C1 segment of cervical spinal cord (tissue), 14 donors: ENCODE measurements at places on chromosomes 16 and 17.
A peak's percentile ranks its signal among the peaks of the same experiment; 100 is the strongest.

- DNase-seq: no peak
Measured at GRCh38 chr16:54430491-54431030, 144.0 kb upstream of the IRX3 start.

- DNase-seq: no peak
Measured at GRCh38 chr17:17795296-17795695, 41.5 kb downstream of the SREBF1 start.

DNA sequence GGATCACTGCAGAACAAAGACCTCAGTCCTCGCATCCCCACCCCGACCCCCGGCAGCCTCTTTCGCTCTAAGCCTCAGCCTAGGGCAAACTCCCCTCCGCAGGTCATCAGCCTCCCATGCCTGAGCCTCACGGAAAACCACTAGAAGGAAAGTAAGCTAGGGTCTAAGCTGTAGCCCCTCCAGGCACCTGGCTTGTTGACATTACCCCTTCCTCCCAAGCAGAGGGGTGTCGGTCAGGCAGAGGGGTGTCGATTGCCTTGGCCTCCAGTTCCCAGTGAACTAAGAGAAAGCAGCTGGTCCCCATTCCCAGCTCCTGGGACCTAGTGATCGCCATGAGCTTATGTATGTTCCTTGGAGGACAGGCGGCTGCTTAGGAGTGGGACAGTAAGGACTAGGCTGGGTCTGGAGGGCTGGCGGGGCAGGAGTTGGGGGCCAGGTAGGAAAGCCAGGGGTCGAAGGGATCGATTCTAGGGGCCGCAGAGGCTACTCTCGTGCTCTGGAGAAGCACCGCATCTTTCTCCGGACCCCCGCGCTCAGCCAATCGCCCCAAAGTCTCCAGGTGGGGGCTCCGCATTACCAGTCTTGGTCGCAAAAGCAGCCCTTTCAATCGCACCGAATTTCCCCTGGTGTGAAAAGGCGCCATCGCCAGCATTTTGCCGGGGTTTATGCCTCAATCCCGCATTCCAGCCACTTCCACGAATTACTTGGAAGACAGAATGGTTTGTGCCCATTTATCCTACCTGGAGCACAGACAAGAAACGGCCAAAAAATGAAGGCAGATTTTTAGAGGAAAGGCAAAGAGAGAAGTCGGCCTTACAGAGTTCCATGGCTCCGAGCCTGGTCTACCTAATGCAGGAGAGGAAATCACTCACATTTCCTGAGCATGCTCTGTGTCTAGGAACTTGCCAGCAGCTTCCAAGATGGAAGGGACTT lies 21.3 kb upstream of the HOXB13 start:
- no peak for DNase-seq

- no peak for DNase-seq
Measured at GRCh38 chr17:45790296-45790922, 6.3 kb downstream of the CRHR1 start.

GRCh38 chr17:2416010-2416734 lies 15.3 kb upstream of the MNT start:
- DNase-seq: peak; percentile 54

- no peak for DNase-seq
Measured at GRCh38 chr17:60971515-60972369, 294.1 kb downstream of the BCAS3 start.

- DNase-seq: no peak
Measured at GRCh38 chr16:22861580-22861979, 47.6 kb downstream of the HS3ST2 start.

GRCh38 chr17:60832151-60832585 lies 154.5 kb downstream of the BCAS3 start:
- DNase-seq: no peak

DNA sequence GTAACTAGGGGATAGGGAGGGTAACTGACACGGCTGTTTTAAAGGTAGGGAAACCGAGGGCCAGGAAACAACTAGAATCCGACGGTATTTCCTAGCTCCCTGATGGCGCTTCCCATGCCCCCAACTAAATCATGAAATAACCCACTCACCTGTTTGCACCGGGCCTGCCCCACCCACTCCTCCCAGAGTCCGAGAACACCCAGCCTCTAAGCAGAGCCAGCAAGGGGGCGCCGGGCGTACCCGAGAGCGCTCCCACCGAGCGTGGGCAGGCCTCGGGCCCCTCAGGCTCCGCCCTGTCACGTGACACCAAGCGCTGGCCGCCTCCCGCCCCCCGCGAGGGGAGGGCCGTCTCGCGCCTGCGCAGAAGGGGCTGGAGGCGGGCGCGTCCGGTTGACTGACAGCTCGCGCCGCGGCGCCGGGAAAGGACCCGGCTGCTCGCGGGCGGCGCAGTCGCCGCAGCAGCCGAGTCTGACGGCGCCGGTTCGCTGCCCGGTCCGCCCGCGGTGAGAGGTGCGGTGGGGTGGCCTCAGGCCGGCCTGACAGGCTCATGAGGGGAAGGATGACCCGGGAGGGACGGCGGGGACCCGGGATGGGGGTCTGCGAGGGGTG lies at the start of gene KIAA0513:
Gene KIAA0513, plus strand, starts transcription at position 447 of the 609 bp plus-strand sequence. CDS start 39,277 bp downstream, outside the sequence.
- peak; percentile 92 for DNase-seq

GRCh38 chr17:4636474-4637100 lies 4.9 kb downstream of the ALOX15 start:
- no peak for DNase-seq

DNA sequence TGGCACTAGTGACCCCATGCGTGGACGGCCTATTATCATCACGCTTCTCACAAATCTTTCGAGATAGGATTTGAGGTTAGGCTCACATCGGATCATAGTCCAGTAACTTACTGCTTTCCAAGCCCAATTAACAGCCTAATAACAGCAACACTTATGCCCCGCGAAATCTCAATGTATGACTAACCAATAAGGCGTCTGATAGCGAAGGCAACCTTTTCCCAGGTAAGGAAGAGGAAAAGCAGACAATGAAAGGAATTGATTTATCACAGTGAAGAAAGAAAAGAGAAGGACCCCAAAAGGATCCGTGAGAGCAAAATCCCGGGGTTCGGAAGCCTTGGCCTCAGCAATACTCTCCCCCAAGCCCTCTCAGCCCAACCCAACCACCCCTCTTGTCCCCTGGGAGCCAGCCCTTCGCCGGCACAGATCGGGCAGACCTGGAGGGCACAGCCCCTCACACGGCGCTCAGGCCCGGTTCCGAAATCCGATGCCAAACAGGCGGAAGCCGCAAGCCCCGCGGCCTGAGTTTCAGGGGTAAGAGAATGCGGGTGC lies 534 bp downstream of the GPATCH8 start:
- no peak for DNase-seq

GRCh38 chr16:77290451-77291115 lies 91.4 kb downstream of the SYCE1L start:
- DNase-seq: no peak

DNA sequence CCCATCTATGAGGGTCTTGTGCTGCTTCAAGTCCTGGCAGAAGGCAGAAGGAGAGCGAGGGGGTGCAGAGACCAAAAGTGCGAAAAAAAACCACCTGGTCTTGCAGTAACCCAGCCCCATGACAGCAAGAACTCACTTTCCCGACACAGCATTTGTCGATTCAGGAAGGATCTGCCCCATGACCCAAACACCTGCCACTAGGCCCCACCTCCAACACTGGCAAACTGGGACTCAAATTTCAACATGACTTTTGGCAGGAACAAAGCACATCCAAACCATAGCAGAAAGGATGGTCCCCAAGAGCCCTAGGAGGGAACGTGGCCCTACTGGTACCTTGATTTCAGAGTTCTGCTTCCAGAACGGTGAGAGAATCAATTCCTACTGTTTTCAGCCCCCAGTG lies 34.7 kb upstream of the KLHDC4 start:
- DNase-seq: no peak

- no peak for DNase-seq
Measured at GRCh38 chr17:59572301-59572924, 7.0 kb downstream of the DHX40 start.

DNA sequence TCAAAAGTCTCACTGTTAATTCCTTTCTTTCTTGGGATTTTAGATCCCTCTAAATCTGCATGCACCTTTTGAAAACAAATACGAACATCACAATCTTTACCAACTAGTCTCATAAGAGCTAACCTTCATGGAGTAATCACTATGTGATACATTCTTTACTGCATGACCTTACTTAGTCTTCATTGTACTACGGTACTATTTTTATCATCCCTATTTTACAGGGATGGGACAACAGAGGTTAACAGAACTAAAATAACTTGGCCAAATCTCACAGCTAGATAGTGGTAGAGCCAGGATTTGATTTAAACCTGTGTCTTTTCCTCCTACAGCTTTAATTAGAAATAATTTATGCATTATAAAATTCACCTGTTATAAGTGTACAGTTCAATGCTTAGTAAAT lies 32.9 kb upstream of the TAOK1 start:
- no peak for DNase-seq

DNA sequence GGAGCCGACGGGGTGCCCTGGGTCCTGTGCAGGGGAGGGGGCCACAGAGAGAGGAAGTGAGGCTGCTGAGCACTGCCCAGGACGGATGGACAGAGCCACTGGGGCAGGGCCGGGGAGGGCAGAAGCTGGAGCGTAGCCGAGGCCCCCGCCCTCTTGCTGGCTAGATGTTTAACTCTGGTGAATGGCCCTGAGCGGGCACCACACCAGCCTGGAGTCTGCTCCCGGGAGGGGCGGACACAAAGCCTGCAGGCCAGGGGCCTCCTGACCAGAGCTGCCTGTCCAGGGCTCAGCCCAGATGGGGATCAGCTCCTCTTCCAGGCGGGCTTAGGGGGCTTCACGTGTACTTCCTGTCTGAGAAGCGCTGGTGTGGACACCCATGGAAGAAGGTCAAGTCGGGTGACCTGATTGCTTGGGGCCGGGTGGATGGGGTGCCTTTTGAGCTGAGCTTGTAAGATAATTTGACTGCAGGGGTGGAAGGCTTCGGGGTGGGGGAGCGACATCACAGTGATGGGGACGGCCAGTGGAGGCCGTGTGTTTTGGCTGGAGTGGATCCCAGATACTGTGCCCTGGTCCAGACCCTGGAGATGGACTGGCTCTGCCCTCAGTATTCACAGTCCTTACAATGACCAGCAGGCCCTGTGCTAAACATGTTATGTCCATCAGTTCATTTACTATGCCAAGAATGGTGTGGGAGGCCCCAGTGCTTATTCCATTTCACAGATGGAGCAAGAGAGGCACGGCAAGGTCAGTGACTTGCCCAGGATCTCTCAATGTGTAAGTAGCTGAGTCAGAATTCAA lies 33.7 kb upstream of the CIBAR2 start:
- no peak for DNase-seq

- DNase-seq: no peak
Measured at GRCh38 chr17:73667181-73667959, 23.1 kb upstream of the SDK2 start.

DNA sequence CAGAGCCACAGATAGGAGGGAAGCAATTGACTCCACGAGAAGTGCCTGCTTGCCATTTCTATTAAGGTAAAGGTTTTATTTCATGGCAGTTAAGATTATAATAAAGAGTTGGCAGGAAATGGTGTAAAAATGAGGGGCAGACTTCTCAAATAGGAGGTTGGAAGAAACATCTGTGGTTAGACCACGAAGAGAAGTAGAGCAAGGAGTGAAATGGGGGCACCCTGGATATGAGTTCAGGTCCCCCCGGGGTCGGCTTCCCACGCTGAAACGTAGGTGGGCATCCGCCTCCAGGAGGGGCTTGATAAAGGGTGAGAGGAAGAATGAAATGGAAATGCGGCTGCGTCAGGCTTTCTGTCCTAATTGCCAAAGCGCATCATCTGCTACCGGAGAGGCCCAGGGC lies 209.1 kb downstream of the MAF start:
- no peak for DNase-seq

DNA sequence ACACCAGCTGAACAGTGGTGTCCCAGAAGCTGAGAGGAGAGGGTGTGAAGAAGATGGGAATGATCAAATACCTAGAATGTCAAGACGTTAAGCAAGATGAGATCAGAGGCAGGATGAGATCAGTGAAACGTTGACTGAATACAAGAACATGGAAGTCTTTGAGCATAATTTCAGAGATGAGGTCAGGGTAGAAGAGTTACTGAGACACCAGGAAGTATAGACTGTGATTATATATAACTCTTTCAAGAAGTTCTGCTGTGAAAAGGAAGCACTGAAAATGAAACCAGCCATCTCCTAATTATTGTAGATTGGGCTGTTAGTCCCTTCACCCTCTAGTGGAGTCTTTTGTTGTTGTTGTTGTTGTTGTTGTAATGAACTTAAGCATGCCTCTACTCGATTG lies 9.1 kb downstream of the SHCBP1 start:
- DNase-seq: no peak

DNA sequence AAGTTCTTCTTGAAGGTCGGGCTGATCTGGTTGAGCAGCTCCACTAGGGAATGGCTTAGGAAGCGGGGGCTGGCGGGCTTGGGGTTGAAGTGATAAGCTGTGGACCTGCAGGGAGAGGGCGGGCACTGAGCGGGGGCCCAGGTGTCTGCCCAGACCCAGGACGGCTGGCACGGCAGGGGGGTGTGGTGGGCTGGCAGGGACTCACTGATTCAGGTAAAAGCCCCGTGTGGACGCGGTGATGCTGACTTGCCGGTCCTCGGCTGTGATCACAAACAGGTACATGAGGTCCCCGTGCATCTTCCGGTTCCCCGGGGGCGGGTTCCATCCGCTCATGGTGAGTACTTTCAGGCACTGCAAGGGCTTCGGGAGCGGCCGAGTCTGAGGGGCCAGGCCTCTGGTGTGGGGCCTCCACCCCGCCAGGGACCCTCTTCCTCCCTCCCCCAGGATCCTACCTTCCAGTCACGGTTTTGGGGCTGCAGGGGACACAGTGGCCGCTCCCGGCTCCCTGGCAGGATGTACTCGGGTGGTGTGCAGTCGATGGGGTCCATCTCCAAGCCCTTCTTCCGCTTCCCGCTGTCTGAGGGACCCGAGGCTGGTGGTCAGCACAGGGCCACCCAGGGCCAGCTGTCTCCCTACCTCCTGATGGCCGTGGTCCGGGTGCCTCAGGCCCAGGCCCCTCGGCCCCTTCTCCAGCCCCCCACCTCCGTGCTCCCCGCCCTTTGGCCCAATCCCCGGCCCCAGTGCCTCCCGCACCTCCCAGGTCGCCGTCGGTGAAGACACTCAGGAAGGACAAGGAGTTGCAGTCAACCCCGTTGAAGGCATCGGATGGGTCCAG lies 10.2 kb downstream of the CLUH start:
- DNase-seq: no peak

DNA sequence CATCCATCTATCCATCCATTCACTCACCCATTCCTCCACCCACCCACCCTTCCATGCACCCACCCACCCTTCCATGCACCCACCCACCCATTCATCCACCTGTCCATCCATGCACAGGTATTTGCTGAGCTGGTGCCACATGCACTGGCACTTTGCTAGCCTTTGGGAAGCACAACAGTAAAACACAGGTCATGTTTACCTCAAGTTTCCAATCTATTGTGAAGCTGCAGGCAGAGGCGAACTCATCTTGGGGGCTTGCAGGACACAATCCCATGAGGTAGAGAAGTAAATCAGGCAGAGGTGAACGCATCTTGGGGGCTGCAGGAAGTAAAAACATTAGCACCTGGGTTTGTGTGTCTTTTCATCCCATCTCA lies 35.6 kb upstream of the CBFA2T3 start:
- no peak for DNase-seq

DNA sequence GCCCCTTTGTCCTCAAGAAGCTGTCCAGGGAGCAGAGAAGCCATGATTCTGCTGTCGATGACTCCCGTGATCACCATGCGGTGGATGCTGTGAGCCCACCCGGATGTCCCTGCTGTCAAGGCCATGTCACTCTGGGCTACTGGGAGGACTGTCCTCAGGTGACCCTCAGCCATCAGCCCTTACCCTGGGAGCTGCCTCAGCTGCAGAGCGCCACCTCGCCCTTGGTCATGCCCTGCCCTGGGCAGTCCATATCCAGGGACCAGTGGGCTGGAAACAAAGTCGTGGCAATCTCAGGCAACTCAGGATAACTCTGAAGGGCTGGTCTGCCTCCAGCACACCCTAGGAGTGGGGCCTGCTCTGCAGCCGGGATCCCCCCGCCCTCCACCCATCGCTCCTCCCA lies 63.6 kb downstream of the CACNG5 start:
- no peak for DNase-seq
